ENCODE measurements at places on chromosomes 2 and 18.
A peak's percentile ranks its signal among the peaks of the same experiment; 100 is the strongest.

DNA sequence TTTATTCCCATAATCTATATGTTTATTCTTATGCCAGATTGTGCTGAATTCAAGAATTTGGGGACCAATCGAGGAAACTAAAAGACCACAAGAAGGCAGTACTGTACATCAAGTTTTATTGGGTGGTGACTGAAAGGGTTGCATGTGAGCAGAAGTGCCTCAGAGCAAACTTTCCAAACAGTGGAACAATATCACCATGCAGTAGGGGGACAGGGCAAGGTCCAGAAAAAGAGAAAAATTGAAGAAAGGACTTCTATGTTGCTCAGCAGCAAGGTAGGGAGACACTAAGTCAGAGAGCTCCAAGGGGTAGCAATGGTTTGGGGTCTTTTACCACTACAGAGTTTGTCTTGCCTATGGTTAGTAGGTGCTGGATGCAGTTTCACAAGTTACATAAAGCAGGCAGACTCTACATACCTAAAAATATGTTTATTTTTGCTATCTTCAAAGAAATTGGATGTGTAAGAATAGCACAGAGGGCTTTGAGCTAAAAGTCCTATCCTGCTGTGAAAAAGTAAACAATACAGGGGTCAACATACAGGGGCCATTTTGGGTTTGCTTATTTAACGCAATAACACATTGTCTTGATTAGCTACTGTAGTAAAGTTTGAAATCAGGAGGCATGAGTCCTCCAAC is 43.8 kb upstream of the ZBTB14 start:
- no peak for DNase-seq

- no peak for DNase-seq
Observed at GRCh38 chr18:7596147-7596546, 29.0 kb downstream of the PTPRM start.

GRCh38 chr2:218406949-218407618 is 7.4 kb downstream of the CTDSP1 start:
- DNase-seq, result no peak

- no peak for DNase-seq
Observed at GRCh38 chr2:215409331-215410127, 26.3 kb downstream of the FN1 start.

DNA sequence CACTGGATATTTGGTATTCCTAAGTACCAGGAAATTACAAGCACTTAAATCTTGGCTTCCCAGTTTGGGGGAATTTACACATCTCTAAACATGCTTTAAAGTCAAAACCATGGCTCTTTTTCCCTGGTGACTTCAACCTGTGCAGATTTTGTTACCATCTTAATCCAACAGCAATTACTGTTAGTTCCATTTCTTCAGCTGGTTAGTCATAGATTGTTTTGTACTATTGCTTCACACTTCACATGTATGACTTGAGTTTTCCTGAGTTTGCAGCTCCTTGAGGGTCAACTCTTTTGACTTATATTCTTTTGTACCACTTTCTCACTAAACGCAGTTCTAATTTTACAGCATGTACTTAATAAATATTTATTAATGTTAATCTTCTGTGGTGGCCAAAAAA is 203.4 kb upstream of the RND3 start:
- DNase-seq, result no peak

DNA sequence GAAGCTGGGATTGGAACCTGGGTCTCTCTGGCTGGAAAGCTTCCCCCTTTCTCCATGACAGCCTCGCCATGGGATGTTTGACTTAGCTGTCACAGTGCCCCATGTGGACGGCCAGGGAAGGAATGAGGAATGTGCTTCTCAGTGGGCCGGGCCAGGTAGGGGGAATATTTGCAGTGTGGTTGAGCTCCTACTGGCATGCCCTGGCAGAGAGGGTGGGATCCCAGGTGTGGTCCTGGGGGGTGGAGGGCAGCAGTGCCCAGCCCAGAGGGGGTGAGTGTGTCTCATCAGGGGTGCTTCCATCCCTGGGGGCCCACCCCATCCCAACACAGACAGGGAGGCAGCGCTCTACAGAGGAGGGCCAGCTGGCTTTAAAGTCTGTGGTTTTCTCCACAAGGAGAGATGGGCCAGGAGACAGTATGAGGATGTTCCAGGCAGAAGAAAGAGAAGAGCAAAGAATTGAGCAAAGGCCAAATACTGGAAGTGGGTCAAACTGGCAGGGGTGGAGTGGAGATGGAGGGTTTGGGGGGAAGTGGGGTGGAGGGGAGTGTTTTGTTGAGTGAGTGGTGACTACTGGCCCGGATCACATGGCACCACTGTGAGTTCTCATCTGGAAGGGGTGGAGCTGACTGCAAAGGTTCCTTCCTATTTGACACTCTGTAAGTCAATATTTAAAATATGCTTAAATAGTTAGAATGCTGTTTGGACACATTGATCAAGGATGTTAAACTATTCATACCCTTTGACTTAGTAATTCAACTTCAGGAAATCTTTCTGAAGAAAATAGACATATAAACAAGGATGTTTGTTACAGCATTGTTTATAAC is 94.0 kb downstream of the MYCN start:
- no peak for DNase-seq

- no peak for DNase-seq
Observed at GRCh38 chr2:75079575-75079974, 119.7 kb downstream of the TACR1 start.

DNA sequence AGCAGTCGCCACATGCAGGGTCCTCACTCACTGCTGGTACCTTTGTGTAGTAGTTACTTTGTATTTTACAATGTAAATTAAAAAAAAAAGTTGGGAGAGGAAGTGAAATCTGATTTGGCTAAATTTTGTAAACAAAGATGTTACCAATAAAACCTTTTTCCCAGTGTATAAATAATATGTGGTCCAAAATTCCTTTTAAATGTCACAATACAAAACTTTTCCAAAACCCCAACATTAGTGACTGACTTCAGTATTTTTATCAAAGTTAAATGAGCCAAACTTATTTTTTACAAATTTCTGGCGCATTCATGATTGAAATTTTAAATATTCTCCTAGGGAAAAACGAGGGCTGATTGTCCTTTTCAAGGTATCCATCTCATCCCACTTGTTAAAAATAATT is 239.9 kb downstream of the AGAP1 start:
- no peak for DNase-seq

DNA sequence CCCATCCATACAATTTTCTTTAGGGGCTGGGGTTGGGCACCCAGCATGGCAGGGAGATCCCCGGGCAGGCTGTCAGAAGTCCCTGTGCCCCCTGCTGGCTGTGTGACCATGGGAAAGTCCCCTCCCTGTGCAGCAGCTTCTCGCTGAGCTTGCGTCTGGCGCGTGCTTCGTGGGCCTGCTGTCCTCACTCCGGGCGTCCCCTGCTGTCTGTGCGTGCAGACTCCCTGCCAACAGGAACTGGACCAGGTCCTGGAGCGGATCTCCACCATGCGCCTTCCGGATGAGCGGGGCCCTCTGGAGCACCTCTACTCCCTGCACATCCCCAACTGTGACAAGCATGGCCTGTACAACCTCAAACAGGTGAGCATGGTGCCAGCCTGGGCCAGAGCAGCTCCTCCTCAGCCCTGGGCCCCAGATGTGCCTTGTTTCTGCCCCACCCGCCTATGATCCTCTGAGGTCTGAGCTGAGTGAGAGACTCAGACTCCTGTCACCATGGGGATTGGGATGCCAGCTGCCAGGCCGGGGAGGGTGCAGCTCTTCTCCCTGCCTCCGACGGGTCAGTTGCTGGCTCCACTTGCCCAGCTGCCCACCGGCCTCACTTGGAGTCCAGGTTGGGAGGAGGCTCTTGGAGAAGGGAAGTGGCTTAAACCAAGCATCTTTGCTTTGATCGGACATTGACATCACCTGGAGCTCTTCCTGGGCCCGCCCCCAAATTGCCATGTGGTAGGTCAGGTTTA is 28.6 kb downstream of the IGFBP2 start:
- DNase-seq, result no peak

DNA sequence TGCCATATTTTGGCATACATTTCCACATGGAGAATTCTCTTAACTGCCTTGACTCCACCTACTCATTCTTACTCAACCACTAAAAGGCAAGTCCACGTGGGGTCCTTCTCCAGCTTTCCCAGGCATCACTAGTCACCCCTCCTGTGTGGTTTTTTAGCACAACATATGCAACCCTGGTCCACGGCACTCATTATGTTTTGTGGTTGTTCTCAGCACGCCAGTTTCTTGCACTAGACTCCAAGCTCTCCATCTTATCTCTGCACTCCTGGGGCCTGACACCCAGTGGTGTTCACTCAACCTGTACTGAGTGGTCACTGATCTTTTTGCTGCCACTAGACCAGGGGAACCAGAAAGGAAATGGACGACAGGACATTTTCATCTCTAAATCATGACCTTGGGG is 18.0 kb downstream of the MARCHF4 start:
- no peak for DNase-seq

GRCh38 chr2:157785866-157786662 is 90.1 kb downstream of the ACVR1 start:
- peak; percentile 51 for DNase-seq

DNA sequence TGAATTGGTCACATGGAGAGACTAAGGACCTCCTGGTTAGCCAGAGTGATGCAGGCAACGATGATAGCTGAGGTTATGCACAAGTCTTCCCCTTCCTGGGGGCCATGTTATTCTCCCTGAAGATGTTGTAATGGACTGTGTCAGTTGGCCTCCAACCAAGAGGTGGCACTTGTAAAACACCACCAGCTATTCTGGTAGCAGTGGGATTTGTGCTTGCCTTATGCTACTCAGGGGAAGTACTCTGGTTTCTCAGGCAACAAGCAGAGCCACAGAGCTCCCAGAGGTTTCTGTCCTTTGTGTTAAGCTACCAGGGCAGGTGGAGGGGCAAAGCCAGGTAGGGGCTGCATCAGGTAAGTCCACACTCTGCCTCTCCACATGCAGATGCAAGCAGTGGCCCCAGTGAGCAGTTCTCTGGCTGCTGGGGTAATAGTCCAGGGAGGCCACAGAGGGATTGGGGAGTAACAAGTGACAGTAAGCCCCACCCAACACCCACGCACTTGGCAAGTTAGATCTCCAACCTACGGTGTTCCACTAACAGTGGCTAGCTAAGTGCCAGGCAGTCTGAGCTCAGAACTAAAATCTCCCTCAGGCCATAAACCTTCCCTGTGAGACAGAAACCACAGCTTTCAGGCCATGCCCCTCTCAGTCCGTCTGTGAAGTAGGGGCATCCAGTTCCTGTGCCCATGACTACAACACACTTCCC is 99.7 kb downstream of the RND3 start:
- DNase-seq, result no peak

- no peak for DNase-seq
Observed at GRCh38 chr2:69995511-69995910, 34.1 kb upstream of the ASPRV1 start.

DNA sequence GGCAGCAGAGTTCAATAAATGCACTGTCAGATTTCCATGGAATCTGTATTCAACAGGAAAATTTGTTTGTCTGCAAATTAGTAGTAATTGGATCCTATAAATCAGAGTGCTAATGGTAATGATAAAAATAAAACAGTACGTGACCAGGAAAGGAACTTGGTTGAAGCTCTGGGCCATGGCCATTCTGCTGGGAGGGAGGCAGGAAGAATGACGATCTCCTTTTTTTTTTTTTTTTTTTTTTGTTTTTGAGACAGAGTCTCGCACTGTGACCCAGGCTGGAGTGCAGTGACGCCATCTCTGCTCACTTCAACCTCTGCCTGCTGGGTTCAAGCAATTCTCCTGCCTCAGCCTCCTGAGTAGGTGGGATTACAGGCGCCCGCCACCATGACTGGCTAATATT is 94.8 kb upstream of the SEC11C start:
- DNase-seq, result no peak

DNA sequence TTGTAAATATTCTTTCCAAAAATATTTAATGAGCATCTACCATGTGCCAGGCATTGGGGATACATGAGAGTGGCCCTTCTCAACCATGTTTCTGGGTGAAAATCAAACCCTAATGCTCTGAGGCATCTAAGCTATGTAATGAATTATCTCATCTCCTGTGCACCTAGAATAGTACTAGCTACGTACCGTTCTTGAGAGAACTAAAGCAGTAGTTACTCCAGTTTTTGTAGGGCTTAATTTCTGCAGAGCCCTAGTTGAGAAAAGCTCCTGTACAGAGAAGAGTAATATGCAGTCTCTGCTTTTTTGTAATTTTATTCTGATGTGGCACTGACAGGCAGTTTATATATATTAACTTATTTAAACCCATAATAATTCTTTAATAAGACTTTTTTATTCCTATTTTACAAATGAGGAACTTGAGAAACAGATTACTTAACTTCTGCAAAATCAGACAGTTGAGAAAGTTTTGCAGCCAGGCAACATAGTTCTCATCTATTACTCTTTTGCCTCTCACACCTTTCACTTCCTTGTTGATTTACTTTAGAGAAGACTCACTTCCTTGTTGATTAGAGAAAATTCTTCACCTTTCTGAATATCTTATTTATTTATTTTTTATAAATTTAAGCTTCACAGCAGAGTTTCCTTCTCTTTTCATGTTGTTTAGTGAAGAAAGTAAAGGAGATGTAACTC is 3.1 kb downstream of the SPOPL start:
- DNase-seq, result no peak

DNA sequence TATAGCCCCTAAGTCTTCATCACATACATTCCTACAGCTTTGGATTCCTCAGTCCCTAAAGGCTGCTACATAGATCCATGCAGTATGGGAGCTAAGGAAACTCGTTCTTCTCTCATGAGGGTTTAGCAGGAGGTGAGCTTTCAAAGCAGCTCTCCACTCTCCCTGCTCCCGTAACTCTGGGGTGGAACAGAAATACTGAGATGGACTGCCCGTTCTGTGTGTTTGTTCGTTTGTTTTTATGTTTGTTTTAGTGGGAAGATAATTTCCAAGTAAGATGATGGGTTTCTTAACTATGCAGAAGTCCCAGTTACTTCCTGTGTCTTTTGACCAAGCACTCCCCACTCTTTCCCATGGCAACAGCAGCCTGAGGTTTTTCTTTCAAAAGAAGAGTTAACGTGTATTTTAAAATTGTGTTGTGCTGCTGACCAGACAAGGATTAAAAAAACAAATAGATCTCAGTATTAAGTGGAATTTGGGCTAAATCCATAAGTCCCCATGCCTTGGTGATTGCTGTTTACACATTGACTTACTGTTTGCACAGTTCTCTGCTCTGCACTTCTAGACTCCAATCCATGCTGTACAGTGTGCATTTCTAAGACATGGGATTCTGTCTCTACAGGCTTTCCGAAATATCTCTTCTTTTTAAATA is 156.4 kb upstream of the SH3BP4 start:
- no peak for DNase-seq

- DNase-seq, result no peak
Observed at GRCh38 chr2:184727813-184728212, 129.5 kb downstream of the ZNF804A start.

DNA sequence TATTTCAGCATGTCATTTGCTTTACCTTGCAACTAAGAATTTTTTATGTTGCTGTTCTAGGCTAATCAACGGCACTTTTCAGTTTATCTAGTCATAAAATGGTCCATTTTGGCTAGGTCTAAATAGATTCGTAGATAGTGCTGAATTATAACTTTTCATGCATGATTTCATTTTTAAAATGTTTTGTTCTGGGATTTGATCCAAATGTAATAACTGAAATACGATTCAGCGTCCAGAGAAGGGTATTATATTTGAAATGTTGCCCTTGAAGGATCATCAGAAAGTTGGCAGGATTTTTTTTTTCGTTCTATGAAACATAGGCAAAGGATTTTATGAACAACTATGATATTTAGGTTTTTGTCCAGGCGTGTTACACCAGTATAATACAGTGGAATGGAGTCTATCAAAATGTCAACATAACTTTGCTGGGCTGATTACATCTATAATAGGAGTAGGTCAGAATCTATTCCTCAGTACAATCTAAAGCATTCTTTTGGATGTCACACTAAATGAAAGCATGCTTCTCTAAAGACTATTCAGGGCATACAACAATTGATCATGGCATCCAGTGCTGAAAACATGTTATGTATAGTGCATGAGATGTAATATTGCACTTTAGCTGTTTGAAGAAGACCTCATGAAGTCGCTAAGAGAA is 24.8 kb downstream of the TTC27 start:
- no peak for DNase-seq
